NCI-H1105 (cell line): ENCODE measurements at places on chromosomes 16 and 17.

DNA sequence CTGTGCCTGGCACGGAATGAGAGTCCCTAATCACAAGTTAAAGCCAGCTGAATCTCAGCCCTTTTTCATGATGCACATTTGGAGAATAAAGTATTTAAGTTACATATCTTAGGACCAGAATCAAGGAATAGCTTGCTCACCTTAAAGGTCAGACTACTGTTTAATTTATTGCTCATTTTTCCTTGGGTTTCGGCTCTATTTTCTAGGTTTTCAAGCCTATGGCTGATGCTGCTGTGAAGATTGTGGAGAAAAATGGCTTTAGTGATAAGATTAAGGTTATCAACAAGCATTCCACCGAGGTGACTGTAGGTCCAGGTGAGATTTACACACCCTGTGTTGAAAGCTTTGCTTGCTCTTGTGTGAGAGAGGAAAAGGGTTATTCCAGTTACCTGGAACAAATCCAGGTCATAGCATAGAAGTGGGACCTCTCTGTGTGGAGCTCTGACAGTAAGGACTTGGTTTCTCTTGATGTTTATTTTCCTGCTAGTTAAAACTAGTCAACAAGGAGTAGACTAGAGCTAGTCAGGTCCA lies 18.1 kb downstream of the PRMT7 start:
- DNase-seq, result no peak

GRCh38 chr17:5686074-5686635 lies 101.8 kb upstream of the NLRP1 start:
- DNase-seq, result no peak

DNA sequence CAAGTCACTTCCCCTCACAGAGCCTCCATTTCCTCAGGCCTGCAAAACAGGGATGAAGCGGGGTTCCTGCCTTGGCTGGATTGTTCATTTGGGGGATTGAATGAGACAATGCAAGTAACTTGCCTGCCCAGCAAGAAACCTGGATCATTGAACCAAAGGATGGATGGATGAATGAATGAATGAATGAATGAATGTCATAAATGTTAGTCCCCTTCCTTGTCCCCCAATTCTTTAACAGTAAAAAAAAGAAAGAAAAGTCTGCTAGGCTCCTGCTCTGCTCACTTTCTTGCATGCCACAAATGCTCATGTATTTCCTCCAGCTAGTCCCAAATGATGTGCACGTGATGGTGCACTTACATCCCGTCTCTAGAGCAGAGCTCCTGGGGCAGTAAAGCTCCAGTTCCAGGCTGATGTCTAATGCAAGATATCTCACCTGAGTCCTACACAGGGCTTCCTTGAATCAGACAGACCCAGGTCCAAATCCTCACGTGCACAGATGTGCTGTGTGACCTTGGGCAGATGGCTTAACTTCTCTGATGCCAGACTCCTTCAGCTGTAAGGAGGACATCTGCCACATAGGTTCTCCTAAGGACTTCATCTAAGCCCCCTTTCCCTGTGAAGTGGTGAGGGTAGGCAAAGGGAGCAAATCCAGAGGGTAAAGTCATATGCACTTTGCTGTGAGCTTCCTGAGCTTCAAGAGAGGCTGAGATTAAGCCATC lies 45.5 kb downstream of the C16orf82 start:
- no peak for DNase-seq

- no peak for DNase-seq
These were observed 2.9 kb upstream of the HIC1 start for GRCh38 chr17:2051933-2052559.

- no peak for DNase-seq
These were observed 494.8 kb upstream of the TOM1L1 start for GRCh38 chr17:54405826-54406225.

DNA sequence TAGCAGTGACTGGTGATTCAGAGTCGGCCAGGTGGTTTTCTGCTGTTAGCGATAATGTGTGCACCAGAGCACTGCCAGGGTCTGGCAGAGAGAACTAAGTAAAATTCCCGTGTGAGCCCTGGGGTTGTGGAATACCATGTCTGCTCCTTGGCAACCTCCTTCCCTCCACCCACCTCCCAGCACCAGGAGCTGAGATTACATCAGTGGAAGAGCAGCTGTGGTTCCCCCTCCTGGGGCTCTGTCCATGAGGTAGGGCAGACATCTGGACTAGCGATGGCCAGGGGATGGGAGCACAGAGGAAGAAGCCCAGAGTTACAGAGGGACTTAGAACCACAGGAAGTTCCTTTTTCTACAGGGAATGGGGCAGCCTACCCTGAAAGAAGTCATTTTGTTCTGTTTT lies 15.8 kb downstream of the CLEC10A start:
- DNase-seq, result no peak

- no peak for DNase-seq
These were observed 34.1 kb downstream of the HIC1 start for GRCh38 chr17:2089021-2089422.

- no peak for DNase-seq
These were observed 4.3 kb upstream of the HSF5 start for GRCh38 chr17:58492238-58493121.

- DNase-seq, result no peak
These were observed 25.5 kb downstream of the FOXK2 start for GRCh38 chr17:82545071-82545462.

DNA sequence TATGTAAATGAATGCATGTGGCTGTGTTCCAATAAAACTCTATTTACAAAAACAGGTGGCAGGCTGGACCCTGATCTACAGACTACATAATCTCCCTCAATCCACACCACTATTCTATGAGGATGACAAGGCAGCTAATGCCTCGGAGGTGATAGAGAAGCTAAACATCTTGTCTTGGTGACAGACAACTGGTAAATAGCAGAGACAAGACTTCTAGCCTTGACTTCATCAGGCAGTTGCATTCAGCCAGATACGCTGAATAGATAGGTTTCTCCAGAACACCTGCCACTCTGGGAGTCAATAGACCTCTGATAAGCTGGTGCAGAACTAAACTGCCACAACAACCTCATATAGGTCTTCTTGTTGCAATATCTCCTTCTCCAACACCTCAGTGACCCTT lies 3.3 kb downstream of the ATPAF2 start:
- DNase-seq, result no peak

DNA sequence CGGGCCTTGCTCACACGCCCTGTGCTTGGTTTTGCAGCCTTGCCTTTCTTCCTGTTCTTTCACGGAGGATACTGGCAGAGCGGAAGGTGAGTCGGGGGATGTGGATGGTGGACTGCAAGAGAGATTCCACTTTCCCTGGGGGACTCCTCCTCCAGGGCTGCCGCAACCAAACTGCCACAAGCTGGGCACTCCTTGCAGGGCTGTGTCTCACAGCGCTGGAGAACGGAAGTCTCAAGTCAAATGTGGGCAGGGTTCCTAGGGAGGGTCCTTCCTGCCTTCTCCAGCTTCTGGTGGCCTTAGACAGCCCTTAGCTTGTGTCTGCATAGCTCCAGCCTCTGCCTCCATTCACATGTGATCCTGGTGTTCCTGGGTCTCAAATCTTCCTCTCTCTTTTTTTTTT lies 11.4 kb upstream of the BIRC5 start:
- DNase-seq, result no peak

DNA sequence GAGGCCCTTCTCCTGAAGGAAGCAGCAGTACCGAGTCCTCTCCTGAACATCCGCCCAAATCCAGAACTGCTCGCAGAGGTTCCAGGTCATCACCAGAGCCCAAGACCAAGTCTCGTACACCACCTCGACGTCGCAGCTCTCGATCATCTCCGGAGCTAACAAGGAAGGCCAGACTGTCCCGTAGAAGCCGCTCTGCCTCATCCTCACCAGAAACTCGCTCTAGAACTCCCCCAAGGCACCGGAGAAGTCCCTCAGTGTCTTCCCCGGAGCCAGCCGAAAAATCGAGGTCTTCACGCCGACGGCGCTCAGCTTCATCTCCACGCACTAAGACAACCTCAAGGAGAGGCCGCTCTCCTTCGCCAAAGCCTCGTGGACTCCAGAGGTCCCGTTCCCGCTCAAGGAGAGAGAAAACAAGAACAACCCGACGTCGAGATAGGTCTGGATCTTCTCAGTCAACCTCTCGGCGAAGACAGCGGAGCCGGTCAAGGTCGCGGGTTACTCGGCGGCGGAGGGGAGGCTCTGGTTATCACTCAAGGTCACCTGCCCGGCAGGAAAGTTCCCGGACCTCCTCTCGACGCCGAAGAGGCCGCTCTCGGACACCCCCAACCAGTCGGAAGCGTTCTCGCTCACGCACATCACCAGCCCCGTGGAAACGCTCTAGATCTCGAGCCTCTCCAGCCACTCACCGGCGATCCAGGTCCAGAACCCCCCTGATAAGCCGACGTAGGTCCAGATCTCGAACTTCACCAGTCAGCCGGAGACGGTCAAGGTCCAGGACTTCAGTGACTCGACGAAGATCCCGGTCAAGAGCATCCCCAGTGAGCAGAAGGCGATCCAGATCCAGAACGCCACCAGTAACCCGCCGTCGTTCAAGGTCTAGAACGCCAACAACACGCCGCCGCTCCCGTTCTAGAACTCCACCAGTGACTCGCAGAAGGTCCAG lies 11.3 kb downstream of the ELOB start:
- DNase-seq, result no peak

- no peak for DNase-seq
These were observed 6.2 kb upstream of the DLX4 start for GRCh38 chr17:49962599-49963308.

DNA sequence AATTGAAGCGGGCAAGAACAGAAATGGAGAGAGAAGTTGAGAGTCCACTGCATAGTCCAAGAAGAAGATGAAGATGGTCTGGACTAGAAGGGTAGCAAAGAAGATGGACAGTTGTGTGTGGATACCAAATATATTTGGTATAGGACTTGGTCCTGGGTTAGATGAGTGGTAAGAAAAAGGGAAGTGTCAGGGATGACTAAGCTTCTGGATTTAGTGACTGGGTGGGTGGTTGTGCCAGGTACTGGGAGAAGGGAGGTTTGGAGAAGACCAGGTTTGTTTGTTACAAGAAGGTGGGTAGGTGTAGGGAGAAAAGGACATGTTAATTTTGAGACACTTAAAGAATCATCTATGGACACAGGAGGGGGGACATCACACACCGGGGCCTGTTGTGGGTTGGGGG lies 5.4 kb downstream of the VMP1 start:
- DNase-seq, result no peak

DNA sequence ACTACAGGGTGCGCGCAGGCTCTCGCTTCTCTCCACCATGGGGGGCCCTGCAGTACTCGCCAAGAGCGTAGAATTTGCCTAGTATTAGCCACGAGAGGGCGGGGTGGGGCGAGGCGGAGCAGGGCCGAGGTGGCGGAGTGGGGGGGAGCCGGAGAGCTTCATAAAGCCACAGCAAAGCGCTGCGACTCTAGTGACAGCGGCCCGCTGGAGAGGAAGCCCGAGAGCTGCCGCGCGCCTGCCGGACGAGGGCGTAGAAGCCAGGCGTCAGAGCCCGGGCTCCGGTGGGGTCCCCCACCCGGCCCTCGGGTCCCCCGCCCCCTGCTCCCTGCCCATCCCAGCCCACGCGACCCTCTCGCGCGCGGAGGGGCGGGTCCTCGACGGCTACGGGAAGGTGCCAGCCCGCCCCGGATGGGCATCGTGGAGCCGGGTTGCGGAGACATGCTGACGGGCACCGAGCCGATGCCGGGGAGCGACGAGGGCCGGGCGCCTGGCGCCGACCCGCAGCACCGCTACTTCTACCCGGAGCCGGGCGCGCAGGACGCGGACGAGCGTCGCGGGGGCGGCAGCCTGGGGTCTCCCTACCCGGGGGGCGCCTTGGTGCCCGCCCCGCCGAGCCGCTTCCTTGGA lies at the start of gene TBX21:
Gene TBX21, plus strand, starts transcription at position 190 of the 627 bp plus-strand sequence. Its CDS starts 219 bp downstream, at position 409.
- DNase-seq, result peak; percentile 67
